Endothelial cell of coronary artery (primary cell): ENCODE measurements at places on chromosomes 2 and 18. TPM values are rescaled to one million over a fixed set of nuclear protein-coding genes. Genes with fewer than 3 reads are reported as not detected.

Gene GCG
- not detected in 2 replicates for total RNA-seq

Gene TRIB2
- total RNA-seq = 13.9 and 20.6 TPM in 2 replicates

Gene SF3B6
- 148 and 168 TPM in 2 replicates for total RNA-seq

Gene ALPI
- total RNA-seq = not detected in 2 replicates

Gene DRC1
- 0.27 TPM in 1 of 2 replicates, not detected in the other for total RNA-seq

Gene CLEC4F
- total RNA-seq = under 0.01 TPM in 1 of 2 replicates, not detected in the other

Gene PUS10
- total RNA-seq = 6.5 and 7.5 TPM in 2 replicates

Gene POTEI
- 0.09 TPM in 2 replicates for total RNA-seq

Gene ADGRF3
- total RNA-seq = under 0.01 TPM in 1 of 2 replicates, not detected in the other

Gene NEURL3
- not detected in 2 replicates for total RNA-seq

Gene GALNT13
- 0.09 and 0.36 TPM in 2 replicates for total RNA-seq

Gene G6PC2
- not detected in 2 replicates for total RNA-seq

Gene AAMP
- 145 and 146 TPM in 2 replicates for total RNA-seq

Gene MYO5B
- 0.54 and 1.4 TPM in 2 replicates for total RNA-seq

Gene C1QL2
- total RNA-seq = not detected in 2 replicates

Gene LIMS4
- 19.5 and 20.7 TPM in 2 replicates for total RNA-seq
